Hair follicular keratinocyte (primary cell): ENCODE measurements at places on chromosomes 4 and X. TPM values are rescaled to one million over a fixed set of nuclear protein-coding genes. Genes with fewer than 3 reads are reported as not detected.

The MSL3 gene
- total RNA-seq, result 19.6 and 26.9 TPM in 2 replicates

The CACNA1F gene
- total RNA-seq, result 0.08 TPM in 1 of 2 replicates, not detected in the other

The AFM gene
- not detected in 2 replicates for total RNA-seq

The EREG gene
- total RNA-seq, result 77.0 and 84.1 TPM in 2 replicates

The SLC34A2 gene
- total RNA-seq, result not detected in 2 replicates

The TMEM255A gene
- total RNA-seq, result not detected in 2 replicates

The IL3RA gene
- total RNA-seq, result not detected in 2 replicates

The NIPAL1 gene
- 9.4 and 13.7 TPM in 2 replicates for total RNA-seq

The STPG2 gene
- not detected in 2 replicates for total RNA-seq

The SMIM10 gene
- 0.27 TPM in 1 of 2 replicates, not detected in the other for total RNA-seq

The HEPH gene
- 1.7 and 6.5 TPM in 2 replicates for total RNA-seq

The YY2 gene
- 0.76 and 0.78 TPM in 2 replicates for total RNA-seq

The DDIT4L gene
- not detected in 2 replicates for total RNA-seq

The PDZD4 gene
- 0.04 TPM in 1 of 2 replicates, not detected in the other for total RNA-seq

The VCX3B gene
- not detected in 2 replicates for total RNA-seq

The SPANXN5 gene
- total RNA-seq, result 0.47 TPM in 1 of 2 replicates, not detected in the other

The TLR8 gene
- not detected in 2 replicates for total RNA-seq

The SLC9B1 gene
- total RNA-seq, result 0.08 TPM in 1 of 2 replicates, not detected in the other

The VCX2 gene
- total RNA-seq, result not detected in 2 replicates

The SOWAHD gene
- total RNA-seq, result 0.68 TPM in 1 of 2 replicates, not detected in the other

The ATOH1 gene
- total RNA-seq, result not detected in 2 replicates

The MAML3 gene
- 0.27 and 3.7 TPM in 2 replicates for total RNA-seq

The F9 gene
- not detected in 2 replicates for total RNA-seq

The TACR3 gene
- not detected in 2 replicates for total RNA-seq

The LIMCH1 gene
- under 0.01 and 0.08 TPM in 2 replicates for total RNA-seq
